Calu3 (cell line): ENCODE measurements at places on chromosomes 3 and 15.
A peak's percentile ranks its signal among the peaks of the same experiment; 100 is the strongest.

GRCh38 chr3:32843510-32844321 is 25.9 kb downstream of the TRIM71 start:
- DNase-seq: no peak

DNA sequence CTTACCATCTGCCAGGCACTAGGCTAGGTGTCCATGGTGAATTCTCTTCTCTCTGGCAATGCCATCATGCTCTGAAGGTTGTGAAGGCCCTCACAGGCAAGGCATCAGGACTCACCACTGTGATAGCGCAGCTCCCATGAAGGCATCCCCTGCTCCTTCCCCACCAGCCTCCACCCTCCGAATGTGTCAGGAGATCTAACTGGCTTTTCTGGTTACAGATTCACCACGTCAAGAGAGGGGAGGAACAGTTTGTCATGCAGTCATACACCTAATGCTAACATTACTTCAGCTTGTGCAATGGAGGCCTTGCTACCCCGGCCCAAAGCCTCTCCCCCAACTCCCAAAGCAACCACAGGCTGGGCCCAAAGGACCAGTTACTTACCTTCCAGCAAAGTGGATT is 8.9 kb upstream of the CMTM8 start:
- DNase-seq: no peak

GRCh38 chr15:38299216-38299615 is 46.6 kb downstream of the SPRED1 start:
- no peak for DNase-seq

DNA sequence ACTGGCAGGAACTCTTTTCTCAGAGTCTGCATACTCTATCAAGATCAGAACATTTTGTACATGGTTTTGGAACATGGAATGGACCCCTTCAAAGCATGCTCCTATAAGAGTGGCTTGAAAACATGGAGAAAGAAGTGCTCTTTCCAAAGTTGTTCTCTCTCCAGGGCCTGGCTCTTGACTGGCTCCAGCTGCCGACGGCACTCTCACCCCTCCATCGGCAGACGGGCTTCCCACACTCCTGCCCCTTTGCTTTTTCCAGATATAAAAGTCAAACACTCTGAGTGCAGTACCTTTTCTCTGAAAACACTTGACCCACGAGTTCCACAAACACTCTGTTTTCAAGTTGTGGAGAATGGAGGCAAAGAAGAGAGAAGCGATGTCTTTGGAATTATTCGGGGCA is 72.5 kb upstream of the ONECUT1 start:
- DNase-seq: no peak

GRCh38 chr3:197692641-197693040 is 44.1 kb downstream of the RUBCN start:
- DNase-seq: no peak

- peak; percentile 92 for DNase-seq
Observed at GRCh38 chr3:127694467-127695215, 21.9 kb downstream of the ABTB1 start.

- no peak for DNase-seq
Observed at GRCh38 chr3:57943525-57944495, 64.4 kb upstream of the FLNB start.

DNA sequence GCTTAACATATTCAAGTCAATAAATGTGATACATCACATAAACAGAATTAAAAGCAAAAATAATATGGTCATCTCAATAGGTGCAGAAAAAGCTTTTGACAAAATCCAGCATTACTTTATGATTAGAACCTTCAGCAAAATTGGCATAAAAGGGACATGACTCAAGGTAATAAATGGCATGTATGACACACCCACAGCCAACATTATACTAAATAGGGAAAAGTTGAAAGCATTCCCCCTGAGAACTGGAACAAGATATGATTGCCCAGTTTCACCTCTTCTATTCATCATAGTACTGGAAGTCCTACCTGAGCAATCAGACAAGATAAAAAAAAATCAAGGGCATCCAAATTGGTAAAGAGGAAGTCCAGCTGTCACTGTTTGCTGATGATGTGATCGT is 594.7 kb downstream of the DIPK2A start:
- DNase-seq: no peak

DNA sequence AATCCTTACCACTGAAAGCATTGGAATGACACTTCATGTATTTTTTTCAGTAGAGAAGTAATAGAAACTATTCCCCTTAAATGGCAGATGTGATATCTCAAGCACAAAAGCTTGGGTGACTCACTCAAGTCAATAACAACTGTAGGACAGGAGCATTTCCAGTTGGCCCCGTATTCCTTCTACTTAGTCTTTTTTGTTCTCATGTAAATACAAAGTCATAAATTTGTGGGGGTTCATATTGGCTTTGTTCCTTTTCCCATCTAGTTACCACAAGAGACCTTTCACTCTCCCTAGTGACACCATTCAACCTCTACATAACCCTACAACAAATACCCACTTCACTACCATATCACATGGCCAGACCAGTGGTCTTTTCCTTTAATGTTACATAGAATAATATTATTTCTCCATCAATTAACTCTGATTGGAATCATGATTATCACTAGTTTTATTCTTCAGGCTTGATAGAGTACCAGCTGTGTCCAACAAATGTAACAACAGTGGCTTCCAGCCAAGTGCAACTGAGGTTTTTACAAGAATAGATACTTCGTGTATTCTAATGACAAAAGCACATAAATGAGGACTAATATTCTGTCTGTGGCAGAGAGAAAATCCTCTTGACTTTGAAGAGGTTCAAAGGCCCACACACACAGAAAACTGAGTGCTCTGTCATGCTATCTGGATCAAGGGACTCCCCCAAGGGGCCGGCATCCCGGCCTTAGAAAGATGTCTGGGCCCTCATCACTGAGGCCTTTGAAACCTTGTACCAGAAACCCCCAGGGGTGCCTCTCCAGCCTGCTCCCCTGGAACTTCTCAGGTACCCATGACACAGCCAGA is 94.0 kb upstream of the THBS1 start:
- DNase-seq: no peak

DNA sequence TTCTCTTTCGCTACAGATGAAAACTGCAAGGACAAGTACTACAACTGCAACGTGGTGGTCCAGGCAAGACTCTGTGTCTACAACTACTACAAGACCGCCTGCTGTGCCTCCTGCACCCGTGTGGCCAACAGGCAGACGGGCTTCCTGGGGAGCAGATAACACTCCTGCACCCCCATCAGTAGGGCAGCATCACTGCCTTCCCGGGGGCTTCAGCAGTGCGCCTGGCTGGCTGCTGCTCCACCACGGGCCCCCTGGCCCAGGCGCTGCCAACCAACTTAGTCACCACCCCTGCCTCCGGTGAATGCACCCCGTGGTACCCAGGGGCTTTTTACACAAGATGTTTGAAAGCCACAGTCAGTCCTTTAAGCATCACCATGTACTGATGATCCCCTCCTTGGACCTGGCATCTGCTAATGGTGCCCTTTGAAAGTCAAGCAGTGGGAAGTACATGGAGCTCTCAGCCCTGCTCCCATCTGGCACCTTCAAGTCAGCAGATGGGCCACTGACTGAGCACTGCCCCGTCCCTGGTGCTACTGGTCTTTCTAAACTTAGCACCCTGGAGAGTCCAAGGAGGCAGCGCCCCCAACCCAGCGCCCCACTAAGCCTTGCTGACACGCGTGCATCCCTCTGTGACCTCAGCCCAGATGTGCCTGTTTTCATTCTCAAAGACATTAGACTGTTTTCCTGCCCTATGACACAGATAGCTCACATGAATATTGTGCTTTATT is 33.0 kb upstream of the NR2E3 start:
- DNase-seq: no peak

- DNase-seq: no peak
Observed at GRCh38 chr15:80638553-80639167, 56.5 kb upstream of the ABHD17C start.

- DNase-seq: peak; percentile 1
Observed at GRCh38 chr3:44761101-44761423, 357 bp downstream of the KIAA1143 start.

- no peak for DNase-seq
Observed at GRCh38 chr15:60257591-60258159, 140.1 kb downstream of the ANXA2 start.

- peak; percentile 24 for DNase-seq
Observed at GRCh38 chr3:131907796-131908195, 127.0 kb downstream of the CPNE4 start.

DNA sequence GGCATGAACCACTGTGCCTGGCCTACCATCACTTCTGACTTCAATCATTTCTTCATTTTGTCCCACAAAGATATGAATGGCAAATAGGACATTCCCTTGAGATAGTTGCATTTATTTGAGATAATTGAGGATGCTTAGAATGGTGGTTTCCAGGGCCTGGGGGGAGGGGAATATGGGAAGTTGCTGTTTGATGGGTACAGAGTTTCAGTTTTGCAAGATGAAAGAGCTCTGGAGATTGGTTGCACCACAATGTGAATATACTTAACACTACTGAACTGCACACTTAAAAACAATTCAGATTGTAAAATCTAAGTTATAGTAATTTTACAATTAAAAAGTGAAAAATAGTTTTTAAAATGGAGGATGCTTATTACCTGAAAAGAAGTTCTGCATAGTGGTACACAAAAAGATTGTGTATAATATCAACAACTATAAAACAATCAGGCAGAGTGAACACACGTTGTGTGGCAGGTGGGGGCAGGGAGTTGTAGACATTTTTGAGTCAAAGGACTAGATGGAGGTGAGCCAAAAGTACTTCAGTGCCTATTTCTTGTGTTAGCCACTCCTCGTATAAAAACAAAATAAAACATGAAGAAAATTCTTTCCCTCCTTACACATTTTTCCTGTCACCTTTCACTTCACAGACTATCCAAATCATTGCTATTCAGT is 18.5 kb upstream of the RIOX2 start:
- no peak for DNase-seq

GRCh38 chr15:28879551-28879950 is 6.2 kb upstream of the APBA2 start:
- no peak for DNase-seq

DNA sequence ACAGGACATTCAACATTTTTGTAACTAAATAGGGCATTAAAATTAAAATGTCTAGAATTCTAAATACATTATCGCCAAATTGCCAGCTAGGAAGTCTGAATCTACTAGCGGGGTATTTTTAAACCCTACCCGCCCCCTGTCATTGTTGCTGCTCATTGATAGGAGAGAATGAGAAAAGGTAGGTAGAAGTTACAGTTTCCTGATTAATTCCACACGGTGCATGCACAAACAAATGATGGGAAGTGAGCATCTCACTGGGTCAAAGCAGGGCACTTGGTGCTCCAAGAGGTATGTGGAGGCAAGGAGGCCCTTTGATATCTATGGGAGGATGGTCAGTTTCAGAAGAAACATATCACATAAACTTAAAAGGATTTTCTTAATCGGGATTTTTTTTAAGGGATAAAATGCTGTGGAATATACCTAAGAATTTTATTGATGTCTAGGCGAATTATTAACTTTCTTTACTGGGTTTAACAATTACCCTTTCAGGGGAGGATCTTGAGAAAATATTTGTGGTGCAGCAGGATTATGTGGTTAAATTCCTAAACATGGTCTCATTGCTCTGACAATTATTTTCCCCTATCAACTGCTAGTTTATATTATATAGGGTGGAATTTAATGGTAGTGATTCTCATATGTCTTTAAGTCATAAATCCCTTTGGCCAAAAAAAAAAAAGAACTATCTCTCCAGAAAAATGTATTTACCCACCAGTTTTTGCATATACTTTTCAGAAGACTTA is 236.0 kb upstream of the GOLGA6L4 start:
- DNase-seq: peak; percentile 27

DNA sequence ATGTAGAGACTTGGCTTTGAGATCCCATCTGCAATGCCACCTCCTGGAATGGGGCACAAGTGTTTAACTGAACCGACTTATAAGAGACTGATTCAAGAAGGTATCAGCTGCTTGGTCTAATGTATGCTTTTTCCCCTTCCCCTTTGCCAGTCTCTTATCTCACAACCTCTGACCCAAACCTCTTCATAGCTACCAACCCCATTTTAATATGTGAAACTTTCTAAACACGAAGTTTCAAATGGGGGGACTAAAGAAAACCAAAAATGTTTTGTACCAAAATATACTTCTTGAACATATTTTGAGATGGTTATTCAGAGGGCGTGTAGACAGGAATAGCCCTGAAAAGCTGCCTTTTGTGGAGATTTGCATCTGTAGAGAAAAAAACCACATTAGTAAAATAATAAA is 73.1 kb downstream of the OXSM start:
- no peak for DNase-seq

- DNase-seq: no peak
Observed at GRCh38 chr3:38227989-38228388, 37.6 kb upstream of the SLC22A13 start.

DNA sequence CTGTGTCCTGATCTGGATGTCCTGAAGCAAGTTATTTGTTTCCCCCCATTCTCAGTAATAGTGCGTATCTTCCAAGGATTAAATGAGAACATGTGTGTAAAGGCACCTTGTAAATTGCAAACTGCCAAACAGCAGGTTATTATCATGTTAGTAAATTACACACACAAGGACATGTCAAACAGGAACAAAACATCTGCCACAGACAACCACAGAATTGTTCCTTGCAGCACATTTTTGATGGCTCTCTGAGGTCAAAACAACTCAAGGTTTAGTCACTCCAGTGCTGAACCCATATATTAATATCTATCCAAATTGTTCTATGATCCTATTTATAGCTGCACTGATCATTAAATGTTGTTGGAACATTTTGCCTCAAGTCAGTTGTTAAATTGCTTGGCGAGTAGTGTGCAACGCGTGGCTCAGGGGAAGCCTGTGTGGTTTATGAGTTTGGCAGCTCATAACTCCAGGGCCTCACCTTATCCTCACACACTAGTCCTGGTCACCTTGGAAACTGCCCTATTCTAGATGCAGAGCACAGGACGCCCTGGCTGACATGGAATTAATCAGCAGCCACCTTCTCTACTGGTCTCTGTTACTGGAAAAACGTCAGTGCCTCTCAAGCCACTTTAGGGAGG is 46.3 kb upstream of the CDV3 start:
- no peak for DNase-seq

DNA sequence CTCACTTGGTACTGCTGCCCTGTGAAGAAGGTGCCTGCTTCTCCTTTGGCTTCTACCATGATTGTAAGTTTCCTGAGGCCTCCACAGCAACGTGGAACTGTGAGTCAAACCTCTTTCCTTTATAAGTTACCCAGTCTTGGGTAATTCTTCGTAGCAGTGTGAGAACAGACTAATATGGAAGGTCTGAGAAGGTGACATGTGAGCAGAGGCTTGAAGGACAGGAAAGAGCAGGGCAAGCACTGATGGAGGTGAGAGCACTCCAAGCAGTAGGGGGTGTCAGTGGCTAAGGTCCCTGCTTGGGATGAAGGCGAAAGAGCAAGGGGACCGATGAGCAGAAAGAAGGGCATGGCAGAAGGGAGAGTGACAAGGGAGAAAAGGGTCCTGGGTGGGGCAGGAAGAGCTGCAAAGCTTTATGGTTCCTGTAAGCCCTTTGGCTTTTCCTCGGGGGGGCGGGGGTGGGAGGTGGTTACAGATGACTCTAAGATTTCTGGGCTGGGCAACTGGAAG is 3.5 kb downstream of the EIF4E3 start:
- DNase-seq: no peak

GRCh38 chr3:127647166-127647844 is 18.3 kb downstream of the PODXL2 start:
- no peak for DNase-seq
